ENCODE measurements at places on chromosomes 13 and 19.

DNA sequence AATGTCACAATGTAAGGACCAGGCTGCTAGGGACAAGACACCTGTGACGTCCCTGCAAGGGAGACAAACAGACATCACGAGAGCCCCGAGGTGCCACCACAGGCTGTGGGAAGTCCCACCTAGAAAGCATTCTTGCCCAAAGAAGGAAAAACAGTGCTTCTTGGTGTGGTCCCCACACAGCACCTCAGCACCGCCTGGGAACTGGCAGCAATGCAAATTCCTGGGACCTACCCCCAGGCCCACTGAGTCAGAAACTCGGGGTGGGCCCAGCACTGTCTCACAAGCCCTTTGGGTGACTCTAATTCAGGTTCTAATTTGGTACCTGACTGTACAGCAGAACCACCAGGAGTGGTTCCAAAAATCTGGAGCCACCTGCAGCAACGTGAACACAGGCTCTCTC, 13.8 kb upstream of the CCNP start:
- DNase-seq, result no peak

DNA sequence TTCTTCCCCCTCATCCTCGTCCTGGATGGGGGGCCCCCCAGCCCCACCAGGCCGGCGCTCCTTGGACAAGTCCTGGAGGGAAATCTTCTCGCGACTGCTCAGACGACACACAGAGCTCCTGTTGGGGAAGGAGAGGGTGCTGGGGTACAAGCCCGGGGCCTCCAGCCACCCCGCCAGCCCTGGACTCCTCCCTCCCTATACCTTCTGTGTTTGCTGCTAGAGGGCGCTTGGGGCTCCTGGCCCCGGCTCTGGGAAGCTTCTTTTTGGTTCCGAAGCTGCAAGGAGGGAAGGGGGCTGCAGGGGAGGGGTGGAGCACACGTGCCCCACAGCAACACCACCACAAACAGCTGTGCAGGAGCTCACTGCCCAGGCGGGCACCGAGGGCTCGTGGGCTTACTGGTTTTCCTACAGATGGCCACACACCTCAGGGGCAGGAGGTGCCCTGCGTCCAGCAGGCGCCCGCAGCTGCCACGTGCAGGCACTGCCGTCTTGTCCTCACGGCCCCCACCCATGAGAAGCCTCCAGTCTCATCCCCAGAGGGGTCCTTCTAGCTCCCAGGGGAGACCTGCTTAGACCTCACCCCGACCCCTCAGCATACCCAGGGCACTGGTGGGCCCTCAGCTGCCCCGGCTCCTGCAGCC, 20.5 kb downstream of the EPS8L1 start:
- DNase-seq, result no peak

DNA sequence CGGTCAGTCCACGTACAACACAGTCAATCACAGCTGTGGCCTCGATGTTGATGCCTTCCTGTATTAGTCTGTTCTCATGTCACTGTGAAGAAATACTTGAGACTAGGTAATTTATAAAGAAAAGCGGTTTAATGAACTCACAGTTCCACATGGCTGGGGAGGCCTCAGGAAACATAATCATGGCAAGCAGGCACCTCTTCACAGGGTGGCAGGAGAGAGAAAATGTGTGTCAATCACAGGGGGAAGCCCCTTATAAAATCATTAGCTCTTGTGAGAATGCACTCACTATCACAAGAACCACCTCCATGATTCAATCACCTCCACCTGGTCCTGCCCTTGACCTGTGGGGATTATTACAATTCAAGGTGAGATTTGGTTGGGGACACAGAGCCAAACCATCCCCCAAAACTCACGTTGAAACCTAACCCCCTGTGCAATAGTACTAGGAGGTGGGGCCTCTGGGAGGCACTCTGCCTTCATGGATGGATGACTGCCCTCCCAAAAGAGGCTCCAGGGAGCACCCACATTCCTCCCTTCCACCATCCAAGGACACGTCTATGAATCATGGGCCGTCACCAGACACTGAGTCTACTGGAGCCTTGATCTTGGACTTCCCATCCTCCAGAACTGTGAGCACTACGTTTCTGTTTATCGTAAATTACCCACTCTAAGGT, 2.3 kb upstream of the PROZ start:
- no peak for DNase-seq

GRCh38 chr13:111515635-111516034, 195.2 kb downstream of the TEX29 start:
- DNase-seq, result no peak

DNA sequence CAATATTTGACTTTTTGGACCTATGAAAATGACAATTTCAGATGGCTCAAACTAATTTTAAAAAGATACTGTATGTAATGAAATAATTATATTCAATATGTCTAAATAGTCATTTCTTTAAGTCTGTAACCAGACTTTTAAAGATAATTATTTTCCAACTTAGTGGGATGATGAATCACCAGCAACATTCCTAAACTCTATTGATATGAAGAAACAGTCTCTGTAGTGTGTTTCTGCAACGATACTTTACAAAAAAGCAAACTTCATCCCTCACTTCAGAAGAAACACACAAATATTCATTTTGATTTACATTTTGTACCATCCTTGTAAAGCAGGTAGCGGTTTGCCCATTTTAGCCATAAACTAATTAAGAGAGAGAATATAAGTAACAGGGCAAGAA, 417.4 kb downstream of the EFNB2 start:
- no peak for DNase-seq

DNA sequence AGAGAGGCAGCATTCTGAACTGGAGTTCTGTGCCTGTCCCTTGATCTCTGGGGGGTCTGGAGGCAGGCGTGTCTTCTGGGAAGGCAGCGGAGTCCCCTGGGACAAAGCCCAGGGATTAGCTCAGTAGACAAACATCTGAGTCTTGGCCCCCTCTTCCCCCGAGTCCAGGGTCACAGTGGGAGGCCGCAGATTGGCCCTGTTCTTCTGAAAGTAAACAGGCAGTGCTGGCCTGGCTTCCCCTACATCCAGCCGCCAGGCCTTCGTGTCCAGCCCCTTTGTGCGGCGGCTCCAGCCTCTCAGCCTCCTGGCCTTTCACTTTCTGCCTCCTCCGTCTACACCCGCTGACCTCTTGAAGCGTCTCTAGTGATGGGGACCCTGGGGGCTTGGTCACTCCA, 989 bp downstream of the NFILZ start:
- no peak for DNase-seq

GRCh38 chr19:45885556-45886426, at the start of gene IRF2BP1:
TSS of gene IRF2BP1 (minus strand) at chr19:45886141. CDS start at chr19:45885774, 367 bp downstream.
- DNase-seq, result peak; percentile 94

GRCh38 chr13:105037110-105037509, 1498.4 kb downstream of the EFNB2 start:
- DNase-seq, result no peak

- no peak for DNase-seq
Measured at GRCh38 chr13:48695776-48696175, 42.0 kb downstream of the CYSLTR2 start.

- DNase-seq, result no peak
Measured at GRCh38 chr19:42038666-42039065, 31.3 kb downstream of the GRIK5 start.

DNA sequence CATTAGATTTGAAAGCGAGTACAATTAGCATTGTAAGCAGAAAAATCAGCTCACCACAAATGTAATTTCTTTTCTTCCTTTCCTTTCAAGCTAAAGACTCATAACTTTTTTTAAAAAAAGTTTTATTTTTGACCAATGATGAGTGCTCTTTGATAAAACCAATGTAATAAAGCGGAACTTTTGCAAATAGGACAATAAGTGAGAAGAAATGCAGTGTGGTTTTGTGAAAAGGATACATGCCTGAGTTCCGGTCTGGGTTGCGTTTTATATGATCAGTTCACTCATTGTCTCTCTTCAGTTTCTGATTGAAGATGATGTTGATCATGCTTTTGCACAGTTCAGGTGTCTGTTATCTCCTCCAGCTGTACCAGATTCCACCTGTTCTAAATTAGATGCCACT, 274.4 kb downstream of the KLF12 start:
- DNase-seq, result no peak

- peak; percentile 35 for DNase-seq
Measured at GRCh38 chr19:45767881-45768654, 984 bp downstream of the SIX5 start.

GRCh38 chr13:27919659-27919933, 204 bp upstream of the PDX1 start:
- no peak for DNase-seq

DNA sequence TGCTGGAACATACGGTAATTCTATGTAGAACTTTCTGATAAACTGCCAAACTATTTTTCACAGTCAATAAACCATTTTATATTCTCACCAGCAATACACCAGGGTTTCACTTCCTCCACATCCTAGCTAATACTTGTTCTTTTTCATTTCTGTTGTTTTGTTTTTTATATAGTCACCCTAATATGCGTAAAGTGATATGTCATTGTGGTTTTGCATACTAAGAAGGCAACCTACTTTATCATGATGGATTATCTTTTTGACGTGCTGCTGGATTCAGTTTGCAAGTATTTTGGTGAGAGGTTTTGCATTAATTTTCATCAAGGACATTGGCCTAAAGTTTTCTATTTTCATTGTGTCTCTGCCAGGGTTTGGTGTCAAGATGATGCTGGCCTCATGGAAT, 1384.1 kb downstream of the UQCRFS1 start:
- no peak for DNase-seq

DNA sequence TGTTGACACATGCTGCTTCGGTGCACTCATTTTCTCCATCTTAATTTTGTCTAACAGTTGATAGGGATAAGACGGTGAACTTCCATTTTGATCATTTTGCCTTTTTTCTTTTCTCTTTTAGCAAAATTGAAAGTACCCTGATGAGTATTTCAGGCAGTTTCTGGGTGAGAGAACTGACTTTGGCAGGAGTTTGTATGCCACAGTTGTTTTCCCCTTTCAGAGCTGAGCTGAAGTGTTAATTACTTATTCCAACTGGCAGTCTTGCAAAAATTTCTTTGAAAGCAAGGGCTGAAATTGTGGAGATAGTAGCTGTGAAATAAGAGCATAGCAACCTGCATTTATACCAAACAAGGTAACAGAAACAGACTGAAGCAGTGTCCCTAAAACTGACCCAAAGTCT, 180.2 kb downstream of the SLITRK5 start:
- DNase-seq, result no peak

Data from NCI-H748 treated with DMSO at 0.1 percent for 48 hours (cell line).